ENCODE measurements at places on chromosomes 16 and 17.

DNA sequence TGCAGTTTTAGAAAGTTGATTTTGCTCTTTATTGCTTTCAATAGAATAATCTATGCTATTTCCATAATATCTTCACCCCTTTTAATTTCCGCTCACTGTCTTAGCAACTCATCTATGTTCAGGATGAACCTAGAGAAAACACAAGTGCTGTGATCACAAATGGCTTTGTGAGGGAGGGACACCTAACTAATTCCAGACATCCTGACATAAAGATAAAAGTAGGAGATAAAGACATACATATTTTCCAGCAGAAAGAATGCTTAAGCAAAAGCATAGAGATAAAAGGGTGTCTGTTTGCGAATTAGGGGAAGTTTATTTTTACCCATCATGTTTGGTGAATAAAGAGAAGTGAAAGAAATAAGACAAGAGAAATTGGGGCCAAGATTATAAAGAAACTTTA, 254.2 kb downstream of the KCNJ2 start:
- no peak for DNase-seq

GRCh38 chr17:49787884-49788477, 500 bp upstream of the KAT7 start:
- no peak for DNase-seq

DNA sequence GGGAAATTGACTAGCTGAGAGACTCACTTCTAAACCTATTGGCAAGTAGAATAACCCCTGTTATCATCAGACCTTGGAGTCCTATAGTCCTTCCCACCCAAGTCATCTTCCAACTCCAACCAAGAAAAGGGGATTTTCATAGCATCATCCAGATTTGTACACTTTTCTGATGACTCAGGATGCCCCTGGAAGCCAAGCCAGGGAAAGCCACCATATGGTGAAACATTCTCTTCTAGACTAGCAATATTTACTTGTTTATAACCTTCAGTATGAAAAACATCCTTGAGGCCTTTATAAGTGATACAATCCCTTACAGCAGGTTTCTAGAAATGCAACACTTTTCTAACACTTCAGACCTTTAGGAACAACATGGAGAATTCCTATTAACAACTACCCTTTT, 618.8 kb upstream of the CDH11 start:
- DNase-seq = no peak

DNA sequence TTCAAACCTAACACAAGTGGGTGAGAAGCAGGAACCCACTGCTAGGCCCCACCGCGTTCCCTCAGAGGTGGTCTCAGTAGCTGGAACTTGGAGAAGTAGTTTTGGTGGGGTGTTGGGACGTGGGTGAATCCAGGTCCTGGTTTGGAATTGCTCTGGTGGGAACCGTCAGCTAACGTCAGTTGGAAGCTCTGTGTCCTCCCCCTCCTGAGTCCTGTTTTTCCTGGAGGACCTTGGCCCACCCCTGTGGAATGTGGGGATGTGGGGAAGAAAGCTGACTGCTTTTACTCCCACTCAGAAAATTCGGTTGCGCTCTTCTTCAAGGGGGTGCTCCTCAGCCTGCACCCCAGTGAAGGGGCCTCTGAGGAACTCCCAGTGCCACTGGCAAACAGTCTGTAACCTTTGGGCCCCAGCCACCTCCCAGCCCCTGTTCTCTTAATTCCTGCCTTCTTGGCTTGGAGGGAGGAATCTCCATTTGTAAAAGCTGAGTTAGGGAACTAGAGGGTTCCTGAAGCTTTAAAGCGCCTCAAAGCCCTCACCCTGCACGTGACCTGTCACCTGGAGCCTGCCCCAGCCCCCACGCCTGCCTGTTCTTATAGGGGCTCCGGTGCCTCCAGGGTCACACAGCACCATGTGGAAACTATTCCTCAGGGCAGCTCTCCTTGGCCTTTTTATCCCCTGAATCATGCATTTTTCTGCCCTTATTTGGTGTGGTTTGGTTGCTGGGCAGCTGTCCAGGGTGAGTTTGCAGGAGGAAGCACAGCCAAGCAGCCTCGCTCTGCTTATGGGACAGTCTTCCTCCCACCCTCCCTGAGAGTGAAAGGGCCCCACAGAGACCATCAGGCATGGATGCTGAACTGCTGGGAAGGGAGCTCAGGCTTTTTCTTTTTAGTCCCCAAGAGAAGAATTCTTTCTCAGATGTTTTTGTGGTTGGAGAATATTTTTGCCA, 16.2 kb upstream of the NAGLU start:
- DNase-seq = no peak

DNA sequence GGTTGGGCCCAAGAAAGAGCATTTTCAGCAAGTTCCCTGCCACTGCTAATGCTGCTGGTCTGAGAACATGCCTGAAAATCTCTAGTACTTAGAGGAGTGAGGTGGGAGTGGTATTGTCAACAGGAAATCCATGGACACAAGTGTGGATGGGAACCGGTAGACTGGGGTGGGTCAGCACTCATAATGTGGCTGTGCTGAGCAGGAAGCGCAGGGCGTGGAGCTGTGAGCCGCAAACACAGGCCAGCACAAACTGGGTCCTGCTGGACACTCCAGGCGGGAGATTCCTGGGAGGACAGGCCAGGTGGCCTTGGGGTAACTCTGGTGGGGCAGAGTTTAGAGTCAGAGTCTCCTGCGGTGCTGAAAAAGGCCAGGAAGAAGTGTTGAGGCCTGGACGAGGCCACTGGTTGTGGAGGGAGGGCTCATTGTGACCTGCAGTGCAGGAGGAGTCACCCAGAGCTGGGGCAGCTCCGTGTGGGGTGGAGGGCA, 62.6 kb downstream of the BANP start:
- no peak for DNase-seq

- no peak for DNase-seq
Measured at GRCh38 chr16:22614271-22614947, 103.7 kb downstream of the NPIPB5 start.

DNA sequence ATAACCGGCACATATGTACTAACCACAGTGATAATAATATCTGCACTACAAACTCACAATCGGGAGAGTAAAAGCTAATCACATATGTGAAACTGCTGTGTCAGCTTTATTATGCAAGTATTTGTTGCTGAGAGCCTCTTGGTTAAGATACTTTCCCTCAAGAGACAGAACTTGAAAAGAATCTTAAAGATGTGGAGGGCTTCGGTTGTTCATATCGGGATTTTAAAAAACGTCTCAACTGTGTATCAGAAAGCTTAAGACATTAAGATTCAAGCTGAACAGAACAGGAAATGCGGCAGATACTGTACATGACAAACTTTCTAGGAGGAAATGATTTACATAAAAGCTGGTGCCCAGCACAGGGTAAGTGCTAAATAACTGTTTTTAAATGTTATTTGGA, 27.5 kb upstream of the HLF start:
- DNase-seq = peak; percentile 45
